ENCODE measurements at places on chromosomes 7 and 10. TPM values are rescaled to one million over a fixed set of nuclear protein-coding genes. Genes with fewer than 3 reads are reported as not detected.

Gene TLL2
- 0.74 TPM for polyA plus RNA-seq

Gene FKBP9
- polyA plus RNA-seq: 214 TPM

Gene AOAH
- polyA plus RNA-seq: 2.4 TPM

Gene MICALL2
- polyA plus RNA-seq: 14.1 TPM

Gene SHH
- polyA plus RNA-seq: 3.2 TPM

Gene ITIH5
- 24.6 TPM for polyA plus RNA-seq

Gene NACAD
- polyA plus RNA-seq: 9.6 TPM

Gene AZGP1
- polyA plus RNA-seq: 69.0 TPM

Gene THSD7A
- 62.0 TPM for polyA plus RNA-seq

Gene EN2
- polyA plus RNA-seq: 0.07 TPM

Gene CYP3A7
- 0.90 TPM for polyA plus RNA-seq

Gene PDK4
- polyA plus RNA-seq: 28.6 TPM

Gene ALOX5
- 4.2 TPM for polyA plus RNA-seq

Gene POU6F2
- 0.35 TPM for polyA plus RNA-seq

Gene PRLHR
- 0.03 TPM for polyA plus RNA-seq

Gene DOCK1
- 68.2 TPM for polyA plus RNA-seq

Gene PRPS1L1
- not detected for polyA plus RNA-seq

Gene PNLIP
- polyA plus RNA-seq: not detected

Gene C10orf143
- 7.7 TPM for polyA plus RNA-seq

Gene GCK
- 3.7 TPM for polyA plus RNA-seq

Gene PLEKHS1
- polyA plus RNA-seq: not detected

Gene HOXA3
- 53.4 TPM for polyA plus RNA-seq

Gene FGL2
- polyA plus RNA-seq: 52.9 TPM

Gene GIMAP6
- polyA plus RNA-seq: 14.2 TPM

Gene TMEM236
- polyA plus RNA-seq: 0.29 TPM

Gene GPR22
- polyA plus RNA-seq: 0.09 TPM

Gene TMEM229A
- 0.11 TPM for polyA plus RNA-seq

Gene FAM20C
- 68.2 TPM for polyA plus RNA-seq

Gene XRCC2
- polyA plus RNA-seq: 5.5 TPM
